Activated CD8-positive, alpha-beta T cell treated with anti-CD3 and anti-CD28 coated beads for 36 hours (primary cell): ENCODE measurements at places on chromosomes 12 and 14. TPM values are rescaled to one million over a fixed set of nuclear protein-coding genes. Genes with fewer than 3 reads are reported as not detected.

DNA sequence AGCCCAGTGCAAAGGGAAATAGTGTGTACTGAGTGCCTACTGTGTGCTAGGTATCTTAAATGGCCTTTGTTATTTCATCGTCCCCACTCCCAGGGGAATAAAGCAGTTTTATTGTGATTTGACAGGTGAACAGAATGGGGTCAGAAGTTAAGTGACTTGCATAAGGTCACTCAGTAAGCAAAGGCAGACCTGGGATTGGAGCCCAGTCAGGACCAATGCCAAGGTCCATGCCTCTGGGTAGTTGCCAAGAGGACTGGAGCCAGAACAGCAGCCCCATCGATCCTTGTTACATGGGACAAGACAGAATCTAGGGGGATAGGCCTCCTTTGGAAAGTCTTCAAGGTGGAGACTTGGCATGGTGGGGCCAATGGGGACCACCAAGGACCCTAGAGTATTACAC lies 227.4 kb upstream of the PWP1 start:
- H3K36me3 ChIP-seq = no peaks in the 10 kb centered on the region
- no peaks in the 10 kb centered on the region for H3K27me3 ChIP-seq
- H3K4me1 ChIP-seq = peaks cover 12% of the 10 kb centered on the region
- no peak overlapping the region for H3K4me3 ChIP-seq
- H3K27ac ChIP-seq = no peak overlapping the region

DNA sequence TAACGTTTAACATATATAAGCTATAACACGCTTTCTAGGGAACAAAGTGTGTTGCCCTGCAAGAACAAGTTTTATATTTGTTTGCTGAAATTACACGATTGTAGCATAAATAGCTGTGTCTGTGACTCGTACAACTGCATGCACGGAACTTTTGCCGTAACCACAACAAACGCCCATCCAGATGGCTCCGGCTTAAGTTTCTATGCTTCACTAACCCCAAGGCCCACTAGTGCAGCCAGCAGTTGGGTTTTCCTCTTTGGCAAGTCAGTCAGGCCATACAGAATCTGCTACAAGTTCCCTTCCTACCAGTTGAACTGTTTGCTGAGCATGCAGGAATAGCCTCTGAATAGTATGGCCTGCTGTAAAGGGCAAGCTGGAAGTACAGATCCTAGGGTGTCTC lies 12.1 kb downstream of the CSRP2 start:
- no peaks in the 10 kb centered on the region for H3K36me3 ChIP-seq
- peaks cover 14% of the 10 kb centered on the region for H3K27me3 ChIP-seq
- no peak overlapping the region for H3K4me3 ChIP-seq
- no peak overlapping the region for H3K27ac ChIP-seq
- no peaks in the 10 kb centered on the region for H3K4me1 ChIP-seq

GRCh38 chr12:10001171-10001776 lies 2.4 kb upstream of the CLEC1B start:
- no peak overlapping the region for H3K27ac ChIP-seq
- H3K27me3 ChIP-seq = no peaks in the 10 kb centered on the region
- no peaks in the 10 kb centered on the region for H3K36me3 ChIP-seq
- no peak for DNase-seq
- H3K4me3 ChIP-seq = no peak overlapping the region

- H3K27ac ChIP-seq = no peak overlapping the region
- no peak for DNase-seq
- H3K36me3 ChIP-seq = peaks cover 5% of the 10 kb centered on the region
- no peak overlapping the region for H3K4me3 ChIP-seq
These were observed 63.6 kb downstream of the HELB start for GRCh38 chr12:66365718-66366490.

- DNase-seq = no peak
- H3K36me3 ChIP-seq = no peaks in the 10 kb centered on the region
- no peaks in the 10 kb centered on the region for H3K27me3 ChIP-seq
These were observed 46.7 kb upstream of the EGLN3 start for GRCh38 chr14:33997611-33998010.

DNA sequence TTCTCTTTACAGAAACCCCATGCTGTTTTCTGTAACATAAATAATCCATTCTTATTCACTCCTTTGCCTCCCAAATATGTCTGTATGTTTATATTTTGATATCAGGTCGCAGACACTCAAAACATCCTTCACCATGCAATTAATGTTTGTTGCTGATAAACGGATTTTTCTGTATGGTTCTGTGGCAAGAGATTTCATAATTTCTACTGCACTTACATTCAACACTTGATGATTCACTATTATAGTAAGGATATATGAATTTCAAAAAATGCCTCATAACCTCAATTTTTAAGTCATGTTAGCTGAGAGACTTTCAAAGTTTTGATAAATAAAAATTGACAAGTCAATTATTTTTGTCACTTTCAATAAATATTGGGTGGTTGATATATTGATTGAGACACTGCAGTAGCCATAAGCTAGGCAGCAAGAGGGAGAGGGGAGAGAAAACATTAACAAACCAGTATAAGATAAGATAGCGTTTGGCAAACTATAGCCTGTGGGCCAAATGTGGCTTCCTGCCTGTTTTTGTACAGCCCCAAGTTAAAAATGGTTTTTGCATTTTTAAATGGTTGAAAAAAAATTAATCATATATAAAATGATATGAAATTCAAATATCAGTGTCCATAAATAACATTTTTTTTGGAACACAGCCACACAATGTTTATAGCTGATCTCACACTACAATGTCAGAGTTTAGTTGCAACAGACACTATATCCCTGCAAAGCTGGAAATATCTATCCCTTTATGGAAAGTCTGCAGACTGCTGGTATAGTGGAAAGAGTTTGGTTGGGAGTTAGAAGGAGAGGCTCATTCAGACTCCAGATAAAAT lies 18.3 kb downstream of the ALDH6A1 start:
- no peak overlapping the region for H3K27ac ChIP-seq
- H3K36me3 ChIP-seq = peaks cover 1% of the 10 kb centered on the region
- no peak overlapping the region for H3K4me3 ChIP-seq
- no peak for DNase-seq
- no peaks in the 10 kb centered on the region for H3K4me1 ChIP-seq

- no peaks in the 10 kb centered on the region for H3K36me3 ChIP-seq
- H3K27ac ChIP-seq = no peak overlapping the region
- H3K4me3 ChIP-seq = no peak overlapping the region
- H3K27me3 ChIP-seq = no peaks in the 10 kb centered on the region
- no peaks in the 10 kb centered on the region for H3K4me1 ChIP-seq
These were observed 480.7 kb downstream of the TMEM132D start for GRCh38 chr12:129423041-129423580.

DNA sequence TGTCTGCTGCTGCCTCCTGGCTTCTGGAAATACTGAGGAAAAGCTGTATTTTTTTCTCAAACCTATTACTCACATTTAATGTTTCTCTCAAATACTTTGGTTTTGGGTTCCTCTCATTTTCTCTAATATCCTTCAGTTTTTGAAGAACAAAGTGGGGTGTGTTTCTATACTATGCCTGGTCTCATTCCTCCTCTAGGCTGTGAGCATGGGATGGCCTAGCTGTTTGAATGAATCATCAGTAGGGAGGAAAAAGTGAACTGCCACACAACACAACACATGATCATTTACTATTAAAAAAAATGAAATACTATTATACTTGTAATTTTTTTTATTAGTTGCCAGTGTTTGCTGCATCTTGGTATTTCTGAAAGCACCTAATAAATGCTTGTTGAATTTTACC lies 11.3 kb upstream of the SMCO3 start:
- H3K4me3 ChIP-seq = no peak overlapping the region
- no peaks in the 10 kb centered on the region for H3K27me3 ChIP-seq
- peaks cover 22% of the 10 kb centered on the region for H3K4me1 ChIP-seq
- H3K36me3 ChIP-seq = no peaks in the 10 kb centered on the region
- no peak overlapping the region for H3K27ac ChIP-seq

GRCh38 chr12:95877622-95878021 lies 18.9 kb downstream of the SNRPF start:
- DNase-seq = no peak
- H3K27me3 ChIP-seq = no peaks in the 10 kb centered on the region
- H3K27ac ChIP-seq = no peak overlapping the region
- H3K36me3 ChIP-seq = peaks cover 4% of the 10 kb centered on the region
- H3K4me3 ChIP-seq = no peak overlapping the region
- no peaks in the 10 kb centered on the region for H3K4me1 ChIP-seq

DNA sequence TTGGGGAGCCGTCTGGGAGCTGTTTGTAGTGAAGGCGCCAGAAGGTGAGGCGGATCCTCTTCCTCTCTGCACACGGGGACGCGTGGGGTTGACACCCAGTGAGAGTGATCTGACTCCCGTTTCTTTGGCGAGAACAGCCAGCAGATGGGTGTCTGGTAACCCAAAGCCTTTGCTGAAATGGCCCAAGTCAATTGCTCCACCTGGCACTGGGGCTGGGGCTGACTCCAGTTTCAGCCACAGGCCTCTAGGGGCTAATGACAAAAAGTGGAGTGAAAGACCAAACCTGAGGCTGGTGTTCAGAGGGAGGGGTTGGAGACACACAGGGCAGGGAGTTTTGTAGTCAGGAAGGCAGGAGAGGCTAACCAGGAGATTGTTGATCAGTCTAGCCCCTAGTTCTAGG lies 87.0 kb downstream of the FRMD6 start:
- no peak for DNase-seq
- H3K36me3 ChIP-seq = no peaks in the 10 kb centered on the region
- no peak overlapping the region for H3K4me3 ChIP-seq

- H3K27ac ChIP-seq = no peak overlapping the region
- H3K27me3 ChIP-seq = peaks cover 5% of the 10 kb centered on the region
- H3K4me1 ChIP-seq = peaks cover 50% of the 10 kb centered on the region
These were observed 41.2 kb downstream of the PHLDA1 start for GRCh38 chr12:75990189-75990912.

DNA sequence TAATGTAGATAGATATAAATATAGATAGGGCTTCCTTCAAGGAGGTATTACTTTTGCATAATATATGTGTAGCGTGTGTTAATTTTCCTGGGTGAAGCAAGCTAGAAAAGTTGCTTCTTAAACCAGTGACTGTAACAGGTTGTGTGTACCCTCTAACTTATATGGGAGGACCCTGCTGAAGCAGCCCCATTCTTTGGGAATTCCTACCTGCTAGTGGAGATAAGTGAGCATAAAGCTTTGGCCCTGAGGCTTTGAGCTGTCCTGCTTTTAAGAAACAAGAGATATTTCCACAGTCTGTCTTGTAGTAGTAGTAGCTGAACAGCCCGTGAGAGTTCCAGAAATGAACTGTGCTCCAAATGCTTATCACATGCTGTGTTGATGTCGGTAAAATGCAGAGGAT lies 8.6 kb downstream of the RMST start:
- H3K36me3 ChIP-seq = no peaks in the 10 kb centered on the region
- no peak overlapping the region for H3K27ac ChIP-seq
- no peaks in the 10 kb centered on the region for H3K27me3 ChIP-seq
- no peak overlapping the region for H3K4me3 ChIP-seq

- H3K4me3 ChIP-seq = no peak overlapping the region
- DNase-seq = no peak
- no peak overlapping the region for H3K27ac ChIP-seq
- no peaks in the 10 kb centered on the region for H3K27me3 ChIP-seq
- H3K4me1 ChIP-seq = no peaks in the 10 kb centered on the region
These were observed 543.9 kb upstream of the LRFN5 start for GRCh38 chr14:41062826-41063225.

- H3K4me3 ChIP-seq = no peak overlapping the region
- DNase-seq = no peak
- H3K36me3 ChIP-seq = no peaks in the 10 kb centered on the region
- H3K4me1 ChIP-seq = peaks cover 6% of the 10 kb centered on the region
- H3K27ac ChIP-seq = no peak overlapping the region
These were observed 7.0 kb downstream of the TNS2 start for GRCh38 chr12:53056901-53057300.

DNA sequence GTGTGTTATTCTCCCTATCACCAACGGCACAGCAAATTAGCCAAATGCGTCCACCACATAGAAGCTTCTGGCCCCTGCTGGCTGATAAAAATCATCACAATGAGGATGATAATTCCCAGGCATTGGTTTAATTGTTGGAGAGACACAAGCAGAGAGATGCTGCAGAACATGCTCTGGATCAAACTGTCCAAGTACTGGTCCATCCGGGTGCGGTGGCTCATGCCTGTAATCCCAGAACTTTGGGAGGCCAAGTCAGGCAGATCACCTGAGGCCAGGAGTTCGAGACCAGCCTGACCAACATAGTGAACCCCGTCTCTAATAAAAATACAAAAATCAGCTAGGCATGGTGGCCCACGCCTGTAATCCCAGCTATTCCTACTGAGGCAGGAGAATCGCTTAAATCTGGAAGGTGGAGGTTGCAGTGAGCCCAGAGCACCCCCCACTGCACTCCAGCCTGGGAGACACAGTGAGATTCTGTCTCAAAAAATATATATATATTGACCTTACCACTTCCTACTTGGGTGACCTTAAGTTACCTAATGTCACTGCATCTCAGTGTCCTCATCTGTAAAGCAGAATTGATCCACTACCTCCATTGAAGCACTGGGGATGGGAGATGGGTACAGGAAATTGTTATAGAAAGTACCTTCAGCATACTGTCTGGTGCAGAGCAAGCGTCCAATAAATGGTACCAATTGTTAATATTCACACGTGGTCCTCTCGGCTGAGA lies 83.7 kb upstream of the EGLN3 start:
- DNase-seq = no peak
- H3K27me3 ChIP-seq = peaks cover 5% of the 10 kb centered on the region
- H3K4me3 ChIP-seq = no peak overlapping the region
- H3K27ac ChIP-seq = no peak overlapping the region
- no peaks in the 10 kb centered on the region for H3K36me3 ChIP-seq

DNA sequence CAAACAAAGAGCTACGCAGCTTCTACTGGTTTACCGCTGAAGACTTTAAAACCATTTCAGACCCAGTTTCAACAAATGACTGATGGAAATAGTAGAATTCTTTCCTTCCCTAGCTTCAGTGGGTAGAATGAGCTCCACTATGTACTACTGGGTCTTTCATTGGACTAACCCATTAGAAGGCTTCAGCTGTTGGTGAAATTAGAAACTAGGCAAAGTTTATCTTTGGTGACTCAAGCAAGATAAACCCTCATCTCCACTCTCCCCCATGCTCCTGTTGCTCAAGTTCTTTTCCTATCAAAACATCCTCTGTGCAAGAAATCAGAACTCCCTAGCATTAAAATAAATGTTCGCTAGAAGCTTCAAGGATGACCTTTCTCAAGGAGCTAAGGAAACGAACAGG lies 159.2 kb downstream of the PAWR start:
- DNase-seq = no peak
- H3K36me3 ChIP-seq = no peaks in the 10 kb centered on the region
- no peaks in the 10 kb centered on the region for H3K27me3 ChIP-seq
- no peaks in the 10 kb centered on the region for H3K4me1 ChIP-seq
- no peak overlapping the region for H3K27ac ChIP-seq
- no peak overlapping the region for H3K4me3 ChIP-seq

GRCh38 chr14:63299351-63300110 lies 19.2 kb downstream of the GPHB5 start:
- peaks cover 10% of the 10 kb centered on the region for H3K27me3 ChIP-seq
- no peak for DNase-seq
- H3K36me3 ChIP-seq = no peaks in the 10 kb centered on the region
- no peak overlapping the region for H3K4me3 ChIP-seq
- H3K27ac ChIP-seq = no peak overlapping the region

Gene NELL2
- 106 TPM for total RNA-seq

Gene HCAR2
- total RNA-seq = not detected

Gene ANAPC5
- total RNA-seq = 122 TPM

Gene OVCH1
- not detected for total RNA-seq

Gene PARPBP
- 26.1 TPM for total RNA-seq
